ENCODE measurements at places on chromosomes 4 and X.

DNA sequence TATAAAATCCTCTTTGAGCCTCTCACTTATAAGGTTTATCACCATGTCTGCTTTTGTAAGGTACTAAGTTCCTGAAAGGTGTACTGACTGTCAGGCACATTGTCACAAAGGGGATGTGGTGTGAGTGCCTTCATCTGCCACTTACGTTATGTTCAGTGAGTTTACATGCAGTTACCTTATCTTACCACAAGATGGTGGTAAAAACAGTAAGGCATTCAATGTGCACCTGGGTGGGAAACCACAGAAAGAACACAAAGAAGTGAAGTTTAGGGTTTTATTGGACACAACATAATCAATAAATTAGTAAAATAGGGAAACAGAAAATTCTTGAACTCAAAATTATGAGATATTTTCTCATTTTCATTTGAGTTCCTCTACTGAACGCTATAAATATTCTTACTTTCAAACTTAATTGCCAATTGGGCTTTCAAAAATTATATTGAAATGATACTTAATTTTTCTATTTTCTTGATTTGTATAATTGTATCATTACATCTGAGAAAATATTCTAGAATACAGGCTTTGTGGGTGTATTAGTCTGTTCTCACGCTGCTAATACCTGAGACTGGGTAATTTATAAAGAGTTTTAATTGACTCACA is 650.8 kb downstream of the PCDH7 start:
- DNase-seq, result peak; percentile 37

DNA sequence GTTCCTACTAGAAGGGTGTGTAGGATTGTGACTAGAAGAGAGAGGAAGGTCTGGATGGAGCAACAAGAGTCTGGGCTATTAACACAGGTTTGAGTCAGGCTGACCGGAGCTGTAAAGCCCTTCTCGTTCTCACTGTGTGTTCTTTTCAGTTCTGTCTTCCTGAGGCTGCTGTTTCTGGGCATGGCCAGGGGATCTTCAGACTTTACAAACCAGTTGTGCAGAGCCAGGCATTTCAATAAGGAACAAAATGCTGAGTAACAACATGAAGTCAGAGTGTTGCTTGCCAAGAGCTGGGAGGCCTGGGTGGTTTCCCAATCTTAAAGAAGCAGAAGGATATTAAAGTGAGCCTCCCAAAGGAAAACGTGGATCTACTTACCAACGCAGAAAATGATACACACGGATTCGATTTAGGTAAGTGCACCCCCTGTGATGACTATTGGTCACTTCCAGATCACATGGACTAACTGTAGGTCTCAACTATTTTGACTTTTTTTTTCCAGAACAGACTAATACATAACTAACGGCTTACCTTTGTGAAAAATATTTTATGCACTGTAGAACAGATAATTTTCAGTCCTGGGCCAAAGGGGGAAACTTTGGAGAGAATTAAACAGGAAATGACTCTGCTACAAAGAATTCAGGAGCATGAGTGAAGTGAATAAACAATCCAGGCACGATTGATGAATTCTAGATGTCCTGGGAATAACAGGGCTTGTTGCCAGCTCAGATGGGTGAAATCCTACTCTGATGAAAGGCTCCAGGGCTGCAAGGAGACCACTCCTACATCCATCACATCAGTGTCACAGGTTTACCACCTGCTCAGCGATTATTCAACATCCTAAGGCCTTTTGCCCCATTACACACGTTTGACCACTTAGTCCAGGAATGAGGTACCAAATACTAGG is 94.5 kb downstream of the ANXA3 start:
- DNase-seq, result peak; percentile 94

- DNase-seq, result no peak
Observed at GRCh38 chr4:103719105-103719829, 518 bp downstream of the TACR3 start.

DNA sequence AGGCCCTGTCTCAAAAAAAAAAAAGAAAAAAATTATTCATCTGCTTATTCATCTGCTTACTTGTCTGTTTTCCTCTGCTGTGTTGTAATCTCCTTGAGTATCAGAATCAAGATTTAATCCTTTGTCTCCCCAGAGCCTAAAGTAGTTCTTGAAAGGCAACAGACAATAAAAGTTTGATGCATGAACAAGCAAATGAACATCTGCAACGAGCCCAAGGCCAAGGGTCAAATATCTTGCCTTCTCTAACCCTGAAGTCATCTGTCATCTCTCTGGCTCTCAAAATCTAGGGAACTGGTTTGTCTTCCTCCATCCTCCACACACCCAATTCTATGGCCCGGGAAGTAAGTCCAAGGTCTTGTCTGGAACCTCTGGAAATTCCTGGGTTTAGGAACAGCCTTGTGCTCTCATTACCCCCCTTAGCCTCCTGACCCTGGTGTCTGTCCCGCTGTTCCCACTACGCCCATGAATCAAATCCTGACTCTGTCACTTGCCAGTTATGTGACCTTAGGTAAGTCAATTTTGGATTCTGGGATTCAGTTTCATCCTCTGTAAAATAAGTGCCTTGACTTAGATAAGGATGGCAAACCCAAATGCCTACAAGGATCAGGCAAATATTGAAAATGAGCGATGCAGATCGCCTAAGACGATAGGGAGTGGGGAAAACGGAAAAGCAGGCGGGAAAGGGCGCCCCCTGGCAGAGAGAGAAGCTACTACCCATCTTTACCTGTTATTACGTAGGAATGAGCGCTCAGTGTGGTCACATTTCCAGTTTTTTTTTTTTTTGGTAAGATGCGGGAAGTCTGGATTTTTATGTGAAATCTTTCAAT is 102.7 kb upstream of the DHX15 start:
- DNase-seq, result peak; percentile 41

DNA sequence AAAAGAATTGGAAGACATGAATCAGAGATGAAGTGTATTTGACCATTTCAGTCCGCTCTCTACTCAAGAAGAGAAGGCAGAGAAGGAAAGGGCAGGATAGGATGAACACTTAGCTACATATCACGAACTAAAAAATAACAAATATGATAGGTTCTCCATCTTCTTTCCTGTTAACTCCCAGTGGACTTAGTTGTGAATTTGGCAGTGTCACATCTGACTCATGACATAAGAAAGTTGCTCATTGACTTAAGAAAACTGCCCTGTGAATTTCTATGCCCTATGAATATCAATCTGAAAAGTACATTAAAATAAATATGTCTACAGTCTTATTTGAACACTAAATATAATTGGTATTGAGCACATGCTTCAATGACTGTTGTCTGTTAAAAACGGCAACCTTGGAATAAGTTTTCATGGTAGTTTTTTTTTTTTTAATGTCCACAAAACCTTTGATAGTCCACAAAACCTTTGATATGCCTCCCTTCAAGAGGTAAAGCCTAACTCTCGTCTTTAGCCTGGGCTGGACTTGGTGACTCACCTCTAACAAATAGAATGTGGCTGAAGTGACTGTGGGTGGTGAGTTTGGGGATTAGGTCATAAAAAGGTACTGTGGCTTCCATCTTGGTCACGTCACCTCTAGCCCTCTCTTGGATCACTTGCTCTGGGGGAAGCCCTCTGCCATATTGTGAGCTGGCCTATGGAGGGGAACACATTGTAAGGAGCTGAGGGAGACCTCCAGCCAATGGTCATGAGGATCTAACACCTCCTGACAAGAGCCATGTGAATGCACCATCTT is 184.7 kb upstream of the S100G start:
- no peak for DNase-seq

DNA sequence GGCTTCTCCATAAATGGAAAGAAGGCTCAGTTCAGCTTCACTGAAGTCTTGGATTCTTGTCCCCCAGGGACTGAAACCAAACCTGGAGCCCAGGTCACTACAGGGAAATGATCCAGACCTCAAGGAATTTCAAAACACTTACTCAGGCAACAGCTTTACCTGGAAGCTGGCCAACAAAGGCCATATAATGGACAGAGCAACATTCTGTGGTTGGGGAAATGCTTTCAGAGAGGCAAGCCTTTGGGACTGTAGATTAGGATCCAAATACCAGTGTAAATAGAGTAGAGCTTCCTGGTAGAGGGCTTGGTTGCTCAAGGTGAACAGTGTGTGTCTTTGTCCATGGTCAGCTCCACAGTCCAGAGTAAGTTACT is 57.0 kb upstream of the PROM1 start:
- DNase-seq, result no peak

GRCh38 chrX:78923198-78924015 is 21.8 kb upstream of the P2RY10 start:
- DNase-seq, result peak; percentile 45

GRCh38 chr4:57109847-57110639 is at the start of gene IGFBP7:
TSS of gene IGFBP7 (minus strand) at chr4:57110385. CDS start at chr4:57110351, 34 bp downstream.
- peak; percentile 40 for DNase-seq

DNA sequence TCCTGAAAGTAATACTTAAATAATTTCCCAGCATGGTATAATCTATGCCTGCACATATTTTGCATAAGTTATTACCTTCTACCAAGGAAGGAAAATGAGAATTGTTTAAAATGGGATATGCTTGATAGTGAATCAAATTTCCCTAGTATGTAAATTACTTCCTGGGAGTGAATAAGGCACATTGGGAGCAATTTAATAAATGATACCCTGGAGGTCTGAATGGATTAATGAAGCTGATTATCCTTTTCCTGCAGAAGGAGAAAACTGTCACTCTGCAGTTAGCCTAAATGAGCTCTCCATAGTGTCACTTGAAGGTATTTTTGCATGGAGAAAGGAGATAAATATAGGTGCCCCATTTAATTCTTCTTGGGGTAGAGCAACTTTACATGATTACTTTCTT is 2212.0 kb downstream of the PCDH7 start:
- no peak for DNase-seq

DNA sequence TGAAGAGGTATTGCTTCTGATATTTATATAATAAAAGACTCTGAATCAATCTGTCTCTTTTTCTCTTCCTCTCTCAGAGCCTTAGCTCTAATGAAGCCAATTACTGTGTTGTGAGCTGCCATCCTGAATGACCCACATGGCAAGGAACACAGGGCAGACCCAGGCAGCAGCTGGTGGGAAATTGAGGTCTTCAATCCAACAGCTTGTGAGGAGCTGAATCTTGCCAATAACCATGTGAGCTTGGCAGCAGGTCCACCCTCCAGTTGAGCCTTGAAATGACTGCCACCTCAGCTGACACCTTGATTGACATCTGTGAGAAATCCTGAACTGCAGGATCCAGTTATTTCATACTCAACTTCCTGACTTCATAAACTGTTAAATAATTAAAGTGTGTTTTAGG is 149.4 kb downstream of the NDST4 start:
- no peak for DNase-seq

DNA sequence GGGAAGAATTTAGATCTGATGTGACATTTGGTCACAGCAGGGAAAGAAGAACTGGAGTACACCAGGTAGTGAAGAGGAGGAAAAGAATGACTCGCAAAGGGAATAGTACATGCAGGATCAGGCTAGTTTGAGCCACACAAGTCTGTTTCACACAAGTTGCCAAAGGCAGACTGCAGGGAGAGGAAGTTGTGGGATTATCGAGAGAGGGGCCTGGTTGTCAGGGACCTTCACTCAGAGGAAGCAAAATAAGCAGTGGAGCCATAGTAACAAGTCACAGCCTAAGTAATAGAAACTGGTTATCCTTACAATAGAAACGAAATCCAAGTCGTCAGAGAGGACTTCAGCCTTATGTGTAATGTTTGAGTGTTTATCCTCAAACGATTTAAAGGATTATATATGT is 316.7 kb upstream of the HTR2C start:
- no peak for DNase-seq

DNA sequence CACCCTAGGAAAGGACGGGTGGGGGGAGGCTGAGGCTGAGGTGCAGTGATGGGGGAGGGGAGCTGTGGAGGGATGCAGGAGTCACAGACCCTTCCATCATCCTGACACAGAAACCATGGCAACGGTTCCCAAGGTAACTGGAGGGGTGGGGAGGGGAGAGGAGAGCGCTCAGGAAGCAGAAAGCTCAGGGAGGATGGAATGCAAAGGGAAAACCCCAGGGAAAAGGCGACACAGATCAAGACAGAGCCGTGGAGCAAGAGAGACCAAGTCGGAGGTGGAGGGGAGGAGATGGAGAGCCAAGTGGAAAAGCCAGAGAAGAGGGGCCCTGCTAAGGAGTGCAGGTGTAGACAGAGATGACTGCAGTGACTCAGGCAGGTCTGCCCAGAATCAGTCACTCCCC is 14.5 kb downstream of the L1CAM start:
- no peak for DNase-seq

DNA sequence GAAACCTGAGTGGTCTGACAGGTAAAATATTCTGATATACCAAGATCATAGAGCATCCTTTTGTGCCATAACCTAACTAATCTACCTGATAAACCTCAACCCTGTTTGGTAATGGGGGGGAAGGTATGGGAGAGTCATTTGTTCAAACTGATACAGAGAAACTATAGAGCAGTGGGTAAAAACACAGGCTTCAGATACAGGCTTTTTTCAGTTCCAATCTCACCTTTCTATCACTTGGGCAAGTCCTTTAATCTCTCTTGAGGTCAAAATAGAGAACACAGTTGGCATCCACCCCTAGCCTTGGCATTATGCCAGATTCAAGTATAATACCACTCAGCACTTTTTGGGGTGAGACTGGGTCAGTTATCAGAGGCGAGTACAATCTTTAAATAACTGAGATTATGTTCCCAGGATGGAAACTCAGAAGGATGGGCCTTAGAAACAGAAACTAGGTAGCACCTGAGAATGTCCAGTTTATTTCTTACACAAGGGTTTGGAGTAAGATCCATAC is 880 bp upstream of the ETDC start:
- no peak for DNase-seq

- DNase-seq, result peak; percentile 75
Observed at GRCh38 chr4:142535009-142535408, 311.1 kb downstream of the INPP4B start.

DNA sequence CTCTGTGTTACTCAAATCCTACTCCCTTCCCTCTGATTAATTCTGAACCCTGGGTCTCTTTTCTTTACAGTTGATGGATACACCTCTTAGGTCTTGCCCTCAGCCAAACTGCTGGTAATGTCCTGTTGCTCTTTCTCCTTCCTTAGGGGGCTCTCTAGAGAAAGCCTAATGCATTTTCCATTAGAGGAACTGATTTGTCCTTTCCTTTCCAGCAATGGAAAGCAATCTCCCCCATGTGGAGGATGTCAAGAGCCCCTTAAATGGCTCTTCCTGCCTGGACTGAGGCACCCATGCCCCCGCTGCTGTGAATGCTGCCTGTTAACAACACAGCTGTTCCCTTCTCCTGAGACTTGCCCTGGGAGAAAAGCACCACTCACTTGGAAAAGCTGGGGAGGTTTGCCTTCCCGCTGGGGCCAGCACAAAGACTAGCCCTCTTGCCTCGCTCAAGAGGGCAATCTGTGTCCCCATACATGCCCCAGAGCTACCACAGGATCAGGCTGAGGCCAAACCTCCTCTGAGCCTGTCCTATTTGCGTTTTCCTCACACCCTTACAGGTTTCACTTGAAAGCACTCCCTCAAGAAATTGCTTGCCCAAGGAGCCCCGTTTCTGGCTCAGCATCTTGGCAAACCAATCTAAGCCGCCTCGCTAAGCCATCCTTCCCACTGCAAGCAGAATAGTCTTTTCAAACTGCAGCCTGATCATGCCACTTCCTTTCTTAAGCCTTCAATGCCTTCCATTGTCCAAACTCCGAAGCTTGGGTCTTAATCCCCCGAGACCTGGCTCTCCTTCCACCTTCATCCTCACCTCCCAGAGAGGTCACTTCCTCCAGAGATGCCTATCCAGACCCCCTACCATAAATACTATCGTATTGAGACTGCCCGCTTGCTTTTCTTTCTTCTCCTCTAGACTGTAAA is 23.2 kb upstream of the SMIM20 start:
- DNase-seq, result no peak
